ENCODE measurements at places on chromosomes 3 and 15.

- no peak for DNase-seq
These were observed 31.7 kb upstream of the MFSD1 start for GRCh38 chr3:158769952-158770740.

DNA sequence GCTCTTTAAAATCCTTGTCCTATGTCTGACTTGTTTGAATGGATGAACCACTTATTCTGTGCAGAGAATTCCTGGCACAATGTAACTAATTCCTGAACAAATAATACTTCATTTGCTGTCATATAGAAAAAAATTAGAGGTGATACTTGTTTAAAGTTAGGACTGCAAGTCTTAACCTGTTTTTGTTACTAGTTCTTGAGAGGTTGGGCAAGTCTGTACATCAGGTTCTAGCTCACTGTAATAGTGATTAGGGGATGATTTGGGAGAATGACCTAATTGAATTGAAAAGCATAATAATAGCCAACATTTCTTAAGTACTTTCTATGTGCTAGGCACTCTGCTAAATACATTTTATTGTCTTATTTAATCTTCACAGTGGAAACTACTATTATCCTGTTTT, 49.3 kb downstream of the GMPS start:
- DNase-seq: no peak

GRCh38 chr3:76362643-76363042, 577.3 kb upstream of the ZNF717 start:
- no peak for DNase-seq

DNA sequence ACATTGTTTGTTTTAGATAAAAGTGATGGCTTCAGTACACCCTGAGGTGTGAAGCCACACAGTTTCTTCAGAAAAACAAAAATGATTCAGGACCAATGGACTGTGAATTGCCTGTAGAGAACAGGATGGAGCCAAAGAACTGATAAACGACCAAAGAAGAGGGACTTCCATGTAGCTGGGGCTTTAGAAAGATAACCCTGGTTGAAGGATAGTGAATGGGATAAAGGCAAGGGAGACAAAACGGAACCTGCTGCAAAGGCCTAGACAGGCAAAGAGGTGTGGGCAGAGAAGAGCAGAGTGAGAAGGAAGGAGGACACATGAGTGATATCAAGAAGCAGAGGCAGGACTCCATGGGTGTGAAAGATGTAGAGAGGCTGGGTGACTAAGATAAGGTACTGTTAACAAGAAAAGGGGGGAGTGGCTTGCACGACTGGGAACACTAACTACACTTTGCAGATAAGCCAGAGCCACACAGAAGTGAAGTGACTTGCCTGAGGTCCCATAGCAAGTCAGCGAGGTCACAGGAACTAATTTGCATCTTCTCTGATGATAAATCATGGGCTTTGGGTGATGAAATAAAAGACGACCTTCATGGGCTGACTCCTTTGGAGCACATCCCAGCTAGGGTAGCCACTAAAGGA, 44.3 kb downstream of the RAB6B start:
- no peak for DNase-seq

DNA sequence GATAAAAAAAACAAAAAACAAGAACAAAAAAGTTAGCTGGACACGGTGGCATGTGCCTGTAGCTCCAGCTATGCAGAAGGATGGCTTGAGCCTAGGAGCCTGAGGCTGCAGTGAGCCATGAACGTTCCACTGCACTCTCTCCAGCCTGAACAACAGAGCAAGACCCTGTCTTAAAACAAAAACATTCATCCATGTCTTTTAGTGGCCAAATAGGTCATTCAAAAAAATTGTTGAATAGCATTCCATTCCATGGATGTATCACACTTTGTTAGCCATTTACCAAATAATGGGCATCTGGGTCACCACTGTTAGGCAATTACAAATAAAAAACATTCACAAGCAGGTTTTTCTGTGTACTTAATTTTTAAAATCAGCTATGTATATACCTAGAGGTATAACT, 139.7 kb downstream of the STAG1 start:
- no peak for DNase-seq

GRCh38 chr3:128727059-128727458, 1.1 kb downstream of the RAB7A start:
- DNase-seq: no peak

- DNase-seq: no peak
These were observed 25.5 kb downstream of the RFT1 start for GRCh38 chr3:53104762-53105161.

DNA sequence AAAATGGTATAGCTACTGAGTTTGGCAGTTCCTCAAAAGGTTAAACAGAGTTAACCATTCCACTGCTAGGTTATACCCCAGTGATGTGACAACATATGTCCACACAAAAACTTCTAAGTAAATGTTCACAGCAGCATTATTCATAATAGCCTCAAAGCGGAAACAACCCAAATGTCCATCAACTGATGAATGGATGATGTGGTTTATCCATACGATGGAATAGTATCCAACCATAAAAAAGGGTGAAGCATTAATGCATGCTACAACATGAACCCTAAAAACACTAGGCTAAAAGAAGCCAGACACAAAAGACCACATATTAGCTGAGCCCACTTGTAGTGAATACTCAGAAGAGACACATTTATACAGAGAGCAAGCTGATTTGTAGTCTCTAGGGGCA, 9.0 kb downstream of the XXYLT1 start:
- DNase-seq: no peak

DNA sequence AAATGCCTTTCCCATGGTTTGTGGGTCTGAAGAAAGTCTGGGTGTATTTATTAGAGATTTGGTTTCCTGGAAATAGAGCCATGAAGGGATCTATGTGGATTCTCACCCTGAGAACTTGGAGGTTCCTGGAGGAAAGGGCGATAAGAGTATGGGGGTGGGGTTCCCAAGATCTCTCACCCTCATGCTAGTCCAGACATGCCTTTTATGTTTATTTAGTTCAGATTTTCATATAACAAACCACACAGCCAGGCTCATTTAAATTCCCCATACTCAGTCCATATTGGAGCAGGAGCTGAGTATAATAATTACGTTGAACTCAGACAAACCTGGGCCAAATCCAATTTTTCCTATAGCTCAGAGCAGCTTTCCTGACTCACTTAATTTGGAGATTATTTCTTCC, 566.6 kb downstream of the GOLGA6L6 start:
- no peak for DNase-seq

DNA sequence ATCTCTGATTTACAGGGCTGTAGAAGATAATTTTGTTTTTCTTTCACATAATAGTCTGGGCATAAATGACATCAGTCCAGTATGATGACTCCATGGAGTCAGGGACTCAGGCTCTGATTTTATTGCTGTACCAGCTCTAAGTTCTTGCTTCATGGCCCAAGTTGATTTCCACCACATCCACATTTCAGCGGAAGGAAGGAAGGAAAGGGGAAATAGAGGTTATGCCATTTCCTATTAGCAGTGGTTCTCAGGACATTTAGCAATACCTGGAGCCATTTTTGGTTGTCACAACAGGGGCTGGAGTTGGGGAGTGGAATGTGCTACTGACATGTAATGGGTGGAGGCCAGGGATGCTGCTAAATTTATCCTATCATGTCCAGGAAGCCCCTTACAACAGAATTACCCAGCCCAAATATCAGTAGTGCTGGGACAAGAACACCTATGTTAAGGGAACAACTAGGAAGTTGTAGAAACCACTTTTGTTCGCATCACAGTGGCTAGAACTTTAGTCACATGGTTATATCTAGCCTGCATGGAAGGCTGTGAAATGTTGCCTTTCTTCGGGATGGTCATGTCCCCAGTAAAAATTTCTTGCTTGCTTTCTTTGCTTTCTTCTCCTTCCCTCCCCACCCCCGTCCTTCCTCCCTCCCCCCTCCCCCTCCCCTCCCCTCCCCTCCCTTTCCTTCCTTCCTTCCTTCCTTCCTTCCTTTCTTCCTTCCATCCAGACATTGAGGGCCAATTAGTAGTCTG, 42.1 kb downstream of the OXSR1 start:
- no peak for DNase-seq

DNA sequence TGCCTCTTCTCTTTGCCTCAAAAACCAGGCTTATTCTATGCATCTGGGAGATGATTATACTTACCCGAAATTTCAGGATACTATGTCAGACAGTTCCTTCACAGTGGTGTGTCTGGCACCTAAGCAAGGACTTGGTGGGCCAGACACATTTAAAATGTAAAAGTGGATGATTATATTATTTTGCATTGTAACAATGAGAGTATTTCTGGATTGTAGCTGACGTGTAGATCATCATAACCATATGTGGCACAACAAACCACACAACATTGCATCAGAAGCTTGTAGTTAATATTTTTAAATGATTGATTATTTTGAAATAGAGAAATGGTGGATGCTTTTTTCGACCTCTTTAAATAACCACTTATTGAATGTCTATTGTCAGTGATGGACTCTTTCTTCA, 109.0 kb downstream of the TIGIT start:
- DNase-seq: no peak

- no peak for DNase-seq
These were observed 22.2 kb upstream of the GMPPB start for GRCh38 chr3:49745986-49746385.

DNA sequence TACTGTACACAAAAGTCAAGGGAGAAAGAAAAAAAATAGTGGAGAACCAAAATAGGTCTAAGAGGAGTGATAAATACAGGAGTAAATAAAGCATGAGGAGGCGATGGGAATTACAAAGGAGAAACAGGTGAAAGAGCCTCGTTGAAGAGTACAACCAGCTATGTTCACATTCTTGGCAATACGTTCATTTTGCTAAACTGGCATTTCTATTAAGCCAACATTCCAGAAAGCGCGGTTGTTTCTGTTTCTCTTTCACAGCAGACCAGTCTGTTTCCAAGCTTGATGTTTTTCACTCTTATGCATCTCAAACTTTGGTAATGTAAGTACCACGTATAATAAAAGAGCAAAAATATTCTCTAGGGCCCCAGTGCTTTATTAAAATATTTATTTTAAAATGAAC, 74.5 kb downstream of the NSUN3 start:
- no peak for DNase-seq

- no peak for DNase-seq
These were observed 135.1 kb upstream of the SNRPN start for GRCh38 chr15:24819680-24820079.

DNA sequence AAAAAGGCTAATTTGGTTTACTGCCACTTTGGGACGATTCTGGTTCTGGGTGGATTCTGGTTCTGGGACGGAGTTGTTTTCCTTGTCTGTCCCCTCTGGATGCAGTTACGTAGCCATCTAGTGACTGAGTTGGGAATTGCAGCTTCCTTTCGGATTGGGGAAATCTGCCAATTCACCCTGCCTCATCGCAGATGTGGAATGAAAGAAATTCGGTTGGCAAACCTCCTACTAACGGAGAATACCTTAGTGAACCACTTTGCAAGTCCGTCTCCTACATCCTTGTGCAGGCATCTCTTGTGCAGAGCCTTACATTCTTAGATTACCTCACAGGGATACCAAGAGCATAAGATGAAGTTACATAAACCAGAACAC, 31.5 kb upstream of the AP4E1 start:
- peak; percentile 80 for DNase-seq

GRCh38 chr3:58588030-58588614, 10.9 kb upstream of the FAM107A start:
- no peak for DNase-seq

GRCh38 chr15:61327019-61327631, 98.0 kb upstream of the RORA start:
- DNase-seq: no peak

DNA sequence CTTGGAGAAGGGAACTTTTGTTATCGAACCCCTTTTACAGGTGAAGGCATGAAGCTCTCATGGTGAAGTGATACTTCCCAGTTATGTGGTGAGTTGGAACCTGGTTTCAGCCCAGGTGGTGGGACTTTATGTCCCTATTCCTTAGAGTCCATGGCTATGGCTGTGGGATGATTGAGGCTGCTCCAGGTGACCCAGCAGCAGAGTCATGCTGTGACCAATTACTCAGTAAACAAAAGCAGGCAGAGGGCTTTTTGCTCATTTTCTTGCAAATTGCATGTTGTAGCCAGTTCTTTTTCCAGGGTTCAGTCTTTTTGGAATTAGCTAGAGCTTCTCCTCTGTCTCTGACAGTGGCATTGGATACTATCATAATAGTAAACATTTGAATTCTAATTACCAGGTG, 70.7 kb downstream of the CACNA2D3 start:
- no peak for DNase-seq

DNA sequence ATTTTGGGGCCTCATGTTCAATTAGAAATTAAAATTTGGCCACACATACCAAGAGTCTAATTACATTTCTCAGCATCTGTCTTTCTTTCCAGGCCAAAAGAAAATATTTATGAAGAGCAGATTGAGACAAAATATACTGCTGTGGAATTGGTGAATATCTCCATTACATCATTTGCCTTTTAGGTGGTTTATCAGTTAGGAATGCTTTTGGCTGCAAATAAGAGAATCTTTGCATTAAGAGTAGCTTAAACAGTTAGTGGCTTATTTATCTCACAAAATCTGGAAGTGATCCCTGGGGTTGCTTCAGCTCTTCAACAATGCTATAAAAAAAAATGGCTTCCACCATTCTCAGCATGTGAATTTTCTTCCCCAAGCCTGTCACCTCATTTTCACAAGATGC, 308.7 kb downstream of the MAGI1 start:
- no peak for DNase-seq

GRCh38 chr15:37099319-37100108, 835 bp downstream of the MEIS2 start:
- no peak for DNase-seq

DNA sequence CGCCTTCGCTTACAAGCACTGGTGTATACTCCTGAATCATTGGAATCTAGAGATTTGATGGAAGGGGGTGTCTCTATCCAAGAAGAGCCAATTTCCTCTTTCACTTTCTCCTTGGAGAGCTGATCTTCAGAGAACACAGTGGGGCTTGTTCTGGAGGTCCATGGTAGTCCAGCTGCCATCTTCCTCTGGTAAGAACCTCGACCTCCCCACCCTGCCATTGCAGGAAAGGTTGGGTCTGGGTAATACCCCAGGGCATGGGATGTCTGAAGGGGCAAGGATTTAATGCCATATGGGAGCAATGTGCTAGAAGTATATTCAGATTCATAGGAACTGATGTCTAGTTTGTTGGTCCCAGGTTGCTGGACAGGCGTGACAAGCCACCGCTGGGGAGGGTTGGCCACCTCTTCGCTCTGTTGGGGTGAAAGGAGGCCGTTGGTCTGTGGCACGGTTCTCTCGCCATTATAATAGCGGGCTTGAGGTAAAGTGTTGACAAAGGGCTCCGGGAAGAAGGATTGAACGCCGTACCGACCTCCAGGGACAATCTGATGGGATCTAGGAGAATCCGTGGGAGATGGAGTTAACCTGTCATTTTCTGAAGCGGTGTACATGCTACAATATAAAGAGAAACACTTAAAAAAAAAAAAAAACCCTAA, 4.8 kb downstream of the EOMES start:
- no peak for DNase-seq

GRCh38 chr3:52310861-52311575, 5.1 kb upstream of the DNAH1 start:
- no peak for DNase-seq

DNA sequence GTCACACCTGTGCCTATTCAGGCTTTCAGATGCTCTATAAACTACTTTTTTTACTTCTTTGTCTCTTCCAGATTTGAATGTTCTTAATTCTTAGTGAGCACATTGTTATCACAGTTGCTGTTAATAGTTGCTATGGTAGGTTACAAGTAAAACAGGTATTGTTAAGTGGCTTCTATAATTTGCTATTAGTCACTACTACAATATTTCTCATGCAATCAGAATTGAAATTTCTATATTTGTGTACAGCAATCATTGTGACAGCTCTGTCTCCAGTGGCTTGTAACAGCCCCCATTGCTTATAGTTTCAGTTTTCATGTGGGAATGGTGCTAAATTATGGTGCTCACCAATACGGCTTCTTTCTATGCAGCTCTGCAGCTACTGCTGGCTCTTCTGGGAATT, 318.4 kb upstream of the GOLIM4 start:
- DNase-seq: no peak

GRCh38 chr15:81284256-81285031, 39.5 kb downstream of the STARD5 start:
- DNase-seq: no peak

Data from right renal cortex interstitium (tissue), 3 donors.